ENCODE measurements at places on chromosomes 3 and 15.

DNA sequence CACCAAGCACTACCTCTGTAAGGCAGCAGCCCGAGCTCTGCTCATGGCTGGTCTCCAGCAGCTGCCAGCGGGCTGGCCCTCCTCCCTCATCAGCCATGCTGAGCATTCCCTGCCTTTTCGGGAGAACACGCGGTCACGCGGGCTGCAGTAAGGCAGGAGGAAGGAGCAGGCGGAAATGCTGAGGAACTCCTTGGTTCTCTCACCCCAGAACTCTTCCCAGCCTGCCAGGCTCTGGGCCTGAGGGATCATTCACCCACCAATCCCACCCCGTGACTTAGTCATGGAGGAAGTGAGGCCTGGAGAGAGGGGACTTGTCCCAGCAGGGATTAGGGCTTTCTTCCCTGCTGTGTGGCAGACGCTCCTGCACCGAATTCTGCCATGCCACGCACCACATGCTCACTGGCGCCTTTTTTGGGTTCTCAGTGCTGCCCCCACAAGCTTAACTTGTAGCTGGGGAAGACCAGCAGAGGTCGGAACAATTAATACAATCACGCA is 42.9 kb upstream of the RPL32 start:
- DNase-seq: peak; percentile 55

DNA sequence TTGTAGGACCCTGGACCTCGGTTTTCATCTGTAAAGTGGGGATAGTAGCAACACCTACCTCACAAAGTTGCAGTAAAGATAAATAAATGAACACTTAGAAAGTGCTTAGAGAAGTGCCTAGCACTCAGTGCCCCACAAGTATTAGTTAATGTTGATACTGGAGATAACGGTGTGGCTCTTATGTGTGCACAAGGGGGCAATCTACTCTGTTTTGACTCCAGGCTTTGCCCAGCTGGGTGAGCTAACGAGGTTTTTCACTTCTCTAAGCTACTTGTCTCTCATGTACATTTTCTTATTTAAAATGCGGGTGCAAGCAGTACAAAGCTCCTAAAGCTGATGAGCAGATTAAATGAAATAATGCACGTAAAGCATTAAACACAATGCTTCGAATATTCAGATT is 193.5 kb upstream of the ICE2 start:
- DNase-seq: no peak

DNA sequence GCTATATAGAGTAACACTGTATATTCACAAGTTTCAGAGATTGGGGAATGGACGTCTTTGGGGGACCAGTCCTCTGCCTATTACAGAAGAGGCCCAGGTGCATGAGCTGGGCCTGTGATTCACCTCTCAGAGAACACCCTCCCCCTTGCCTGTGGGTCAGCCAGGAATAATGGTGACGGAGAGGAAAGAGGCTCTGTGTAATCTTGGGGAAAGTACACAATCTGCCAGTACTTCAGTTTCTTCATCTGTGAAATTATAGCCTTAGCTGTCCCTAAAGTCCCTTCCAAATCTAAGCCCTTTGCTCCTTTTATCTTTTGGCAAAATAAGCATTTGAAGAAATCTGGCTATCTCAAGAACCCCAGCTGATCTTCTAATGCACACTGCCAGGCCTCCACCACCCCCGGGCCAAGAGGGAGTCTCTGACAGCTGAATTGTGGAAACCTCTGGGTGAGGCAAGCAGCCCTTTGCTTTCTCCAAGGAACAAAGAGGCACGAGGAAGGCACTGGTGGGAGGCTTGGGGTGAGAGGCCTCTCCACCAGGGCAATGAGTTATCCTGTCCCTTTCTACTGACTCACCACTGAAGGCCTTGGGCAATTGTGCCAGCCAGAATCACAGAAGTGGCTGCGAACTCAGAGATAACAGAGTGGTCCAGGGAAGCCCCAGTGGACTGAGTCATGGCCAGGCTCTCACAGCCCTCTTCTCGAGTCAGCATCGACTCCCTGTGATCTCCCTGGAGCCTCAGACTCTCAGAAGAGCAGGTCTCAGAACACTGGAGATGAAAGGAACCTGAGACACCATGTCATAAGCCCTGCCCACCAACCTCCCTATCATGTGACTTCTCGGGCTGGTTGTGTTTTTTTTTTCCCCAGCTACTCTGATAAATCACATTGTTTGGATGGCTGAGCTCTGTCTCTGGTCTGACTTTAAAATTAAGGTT is 31.8 kb downstream of the CCNL1 start:
- no peak for DNase-seq

GRCh38 chr3:23440416-23441294 is 237.5 kb downstream of the UBE2E2 start:
- no peak for DNase-seq

GRCh38 chr3:166071-166470 is 30.5 kb upstream of the CHL1 start:
- no peak for DNase-seq

DNA sequence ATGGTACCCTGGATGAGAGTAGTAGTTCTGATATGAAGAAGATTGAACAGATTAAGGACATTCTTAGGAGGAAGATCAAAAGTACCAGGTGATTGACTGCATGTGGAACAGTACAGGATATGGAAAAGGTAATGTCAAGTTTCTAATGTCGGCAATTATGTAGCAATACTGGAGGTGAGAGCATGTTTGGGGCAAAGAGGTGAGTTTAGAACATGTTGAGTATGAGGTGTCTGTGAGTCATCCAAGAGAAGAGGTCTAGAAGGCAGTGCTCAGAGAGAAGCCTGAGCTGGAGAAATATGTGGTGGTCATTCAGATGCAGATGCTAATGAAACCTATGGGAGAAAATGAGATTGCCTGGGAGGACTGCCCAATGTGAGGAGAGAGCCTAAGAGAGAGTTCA is 305.6 kb downstream of the ZBTB20 start:
- no peak for DNase-seq
